ENCODE measurements at places on chromosomes 6 and 20. TPM values are rescaled to one million over a fixed set of nuclear protein-coding genes. Genes with fewer than 3 reads are reported as not detected.

DNA sequence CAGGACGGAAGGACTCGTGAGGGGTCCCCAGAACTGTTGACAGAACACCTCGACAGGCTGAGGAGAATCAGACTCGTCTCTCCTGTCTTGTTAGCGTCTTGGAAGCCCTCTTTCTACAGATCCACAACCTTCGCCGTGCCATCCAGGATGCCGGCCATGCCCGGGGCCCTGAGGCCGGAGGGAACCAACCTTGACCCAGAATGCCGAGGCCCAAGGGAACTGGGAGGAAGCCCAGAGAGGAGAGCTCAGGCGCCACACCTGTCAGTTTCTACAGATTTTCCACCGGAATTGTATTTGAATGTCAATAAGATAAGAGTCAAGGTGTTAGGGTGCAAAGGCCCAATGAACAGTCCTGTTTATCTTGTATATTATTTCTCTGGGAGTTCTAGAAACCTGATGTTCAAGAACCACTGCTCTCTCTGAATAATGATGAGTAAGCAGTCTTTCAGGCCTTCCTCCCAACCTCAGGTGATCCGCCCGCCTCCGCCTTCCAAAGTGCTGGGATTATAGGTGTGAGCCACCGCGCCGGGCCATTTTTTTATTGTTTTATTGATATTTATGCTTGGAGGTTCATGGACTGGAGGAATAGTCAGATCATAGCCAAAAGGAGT, 799 bp upstream of the ME1 start:
- DNase-seq = no peak

- no peak for DNase-seq
Measured at GRCh38 chr20:49320460-49320859, 42.6 kb upstream of the ZNFX1 start.

DNA sequence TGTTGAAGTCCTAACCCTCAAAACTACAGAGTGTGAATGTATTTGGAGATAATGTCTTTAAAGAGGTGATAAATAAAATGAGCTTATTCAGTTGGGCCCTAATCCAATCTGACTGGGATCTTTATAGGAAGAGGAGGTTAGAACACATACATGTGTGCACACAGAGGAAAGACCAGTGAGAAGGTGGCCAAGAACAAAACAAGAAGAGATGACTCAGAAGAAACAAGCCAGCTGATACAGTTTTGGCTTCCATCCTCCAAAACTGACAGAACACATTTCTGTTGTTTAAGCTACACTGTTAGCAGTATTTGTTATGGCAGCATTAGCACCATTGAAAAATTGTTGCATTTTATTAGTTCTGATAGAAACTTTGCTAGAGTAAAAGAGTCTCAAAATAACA, 609.3 kb upstream of the IMPG1 start:
- no peak for DNase-seq

GRCh38 chr6:10850728-10851127, 12.4 kb upstream of the MAK start:
- DNase-seq = no peak

DNA sequence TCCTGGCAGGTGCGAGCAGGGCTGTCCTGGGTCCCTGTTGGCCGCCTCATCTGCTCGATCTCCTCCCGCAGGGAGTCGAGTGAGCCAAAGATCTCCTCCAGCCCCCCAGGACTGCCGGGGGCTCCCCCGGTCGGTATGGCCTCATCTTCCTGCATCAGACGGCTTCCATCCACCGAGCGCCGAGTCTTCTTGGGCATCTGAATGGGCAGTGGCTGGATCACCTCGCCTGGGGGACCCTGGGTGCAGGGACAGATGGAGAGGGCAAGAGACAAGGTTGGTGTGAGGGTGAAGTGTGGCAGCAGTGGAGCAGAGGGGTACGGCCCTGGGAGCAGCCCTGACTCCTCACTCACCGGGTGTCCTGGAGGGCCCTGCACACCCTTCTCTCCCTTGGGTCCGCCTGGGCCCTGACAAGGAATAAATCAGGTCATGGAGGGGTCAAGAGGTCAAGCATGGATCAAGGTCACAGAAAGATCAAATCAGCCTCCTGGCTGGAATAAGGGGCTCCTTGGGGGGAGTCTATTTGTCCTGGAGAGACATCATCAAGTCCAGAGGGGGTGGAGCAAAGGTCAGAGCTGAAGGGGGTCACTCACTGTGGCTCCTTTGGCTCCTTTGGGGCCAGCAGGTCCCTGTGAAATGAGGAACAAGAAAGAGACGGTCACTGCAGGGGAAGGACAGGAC, 26.5 kb downstream of the COL11A2 start:
- no peak for DNase-seq

GRCh38 chr20:535958-536357, 7.6 kb downstream of the CSNK2A1 start:
- DNase-seq = no peak

The E2F1 gene
- total RNA-seq = 72.3 TPM

The PXDC1 gene
- total RNA-seq = 0.24 TPM

- no peak for DNase-seq
Measured at GRCh38 chr20:52649727-52650126, 322.4 kb upstream of the TSHZ2 start.

GRCh38 chr6:34005901-34006531, 139.9 kb downstream of the GRM4 start:
- no peak for DNase-seq

DNA sequence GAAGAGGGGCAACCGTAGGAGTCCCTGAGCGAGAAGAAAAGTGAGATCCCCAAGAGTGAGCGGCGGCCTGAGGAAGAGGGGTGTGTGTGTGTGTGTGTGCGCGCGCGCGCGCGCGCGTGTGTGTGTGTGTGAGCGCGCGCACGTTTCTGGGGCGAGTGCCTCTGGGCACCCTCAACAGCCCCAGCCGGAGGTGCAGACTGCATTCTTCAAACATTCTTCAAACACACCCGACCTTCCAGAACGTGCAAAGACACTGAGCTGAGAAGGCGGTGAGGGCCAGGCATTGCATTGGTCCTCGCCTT, 76.2 kb upstream of the FOXP4 start:
- DNase-seq = no peak

GRCh38 chr20:14951105-14951504, 613.7 kb upstream of the FLRT3 start:
- no peak for DNase-seq

DNA sequence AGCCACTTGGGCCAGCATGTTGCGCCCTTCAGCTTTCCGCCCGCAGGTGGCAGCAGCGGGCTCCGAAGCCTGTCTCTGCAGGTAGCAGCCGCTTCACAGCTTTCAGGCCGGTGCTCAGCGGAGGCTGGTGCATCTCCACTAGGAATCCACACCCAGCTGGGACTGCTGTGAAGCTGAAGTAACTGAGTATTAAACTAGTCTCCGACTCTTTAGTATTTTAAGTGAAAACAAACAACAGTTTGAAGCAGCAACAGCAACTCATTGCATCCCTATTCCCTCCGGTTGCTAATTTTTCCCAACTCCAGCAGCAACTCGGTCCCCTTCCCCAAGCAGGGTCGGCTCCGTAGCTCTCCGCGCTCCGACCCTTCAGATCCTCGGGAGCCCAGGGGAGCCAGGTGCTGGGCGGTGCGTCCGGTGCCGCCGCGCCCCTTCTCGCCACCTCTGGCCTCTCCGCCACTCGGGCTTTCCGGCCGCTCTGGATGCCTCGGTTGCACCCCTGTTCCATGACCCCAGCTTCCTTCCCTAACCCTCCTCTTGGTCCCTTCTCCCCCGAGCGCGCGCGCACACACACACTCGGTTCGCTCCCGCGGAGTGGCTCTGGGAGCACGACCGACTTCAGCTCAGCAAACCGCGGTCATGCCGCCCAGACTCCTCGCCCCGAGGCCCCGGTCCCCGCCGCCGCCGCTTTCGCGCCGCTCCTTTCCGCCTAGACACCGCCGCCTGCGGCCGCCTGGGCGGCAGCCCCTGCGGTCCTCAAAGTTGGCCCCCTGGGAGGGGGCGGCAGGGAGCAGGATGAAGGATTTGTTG, 765 bp upstream of the NKAIN2 start:
- no peak for DNase-seq

DNA sequence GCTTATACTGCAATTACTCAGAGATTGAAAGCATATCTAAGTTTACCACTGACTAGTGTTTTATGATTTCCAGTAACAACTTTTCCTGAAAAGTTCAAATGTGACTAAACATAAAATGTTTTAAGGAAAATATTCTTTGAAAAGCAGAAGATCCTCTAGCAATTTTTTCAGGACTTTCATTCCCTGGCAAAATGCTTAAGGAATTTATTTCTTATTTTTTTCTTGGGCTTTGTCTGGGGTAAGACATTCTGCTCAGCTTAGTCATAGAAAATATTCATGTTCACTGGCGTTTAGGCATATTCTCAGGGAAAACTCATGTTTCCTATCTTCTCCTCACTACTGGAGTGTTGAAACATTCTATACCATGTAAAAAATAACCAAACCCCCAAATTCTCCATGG, 235.3 kb upstream of the CEP162 start:
- DNase-seq = no peak

Measured in CD8-positive, alpha-beta memory T cell (primary cell).